ENCODE measurements at places on chromosomes 11 and 22.

GRCh38 chr11:20253796-20254195 is 93.5 kb upstream of the DBX1 start:
- DNase-seq: no peak

GRCh38 chr11:12893787-12894672 is 115.1 kb upstream of the RASSF10 start:
- DNase-seq: peak; percentile 71

DNA sequence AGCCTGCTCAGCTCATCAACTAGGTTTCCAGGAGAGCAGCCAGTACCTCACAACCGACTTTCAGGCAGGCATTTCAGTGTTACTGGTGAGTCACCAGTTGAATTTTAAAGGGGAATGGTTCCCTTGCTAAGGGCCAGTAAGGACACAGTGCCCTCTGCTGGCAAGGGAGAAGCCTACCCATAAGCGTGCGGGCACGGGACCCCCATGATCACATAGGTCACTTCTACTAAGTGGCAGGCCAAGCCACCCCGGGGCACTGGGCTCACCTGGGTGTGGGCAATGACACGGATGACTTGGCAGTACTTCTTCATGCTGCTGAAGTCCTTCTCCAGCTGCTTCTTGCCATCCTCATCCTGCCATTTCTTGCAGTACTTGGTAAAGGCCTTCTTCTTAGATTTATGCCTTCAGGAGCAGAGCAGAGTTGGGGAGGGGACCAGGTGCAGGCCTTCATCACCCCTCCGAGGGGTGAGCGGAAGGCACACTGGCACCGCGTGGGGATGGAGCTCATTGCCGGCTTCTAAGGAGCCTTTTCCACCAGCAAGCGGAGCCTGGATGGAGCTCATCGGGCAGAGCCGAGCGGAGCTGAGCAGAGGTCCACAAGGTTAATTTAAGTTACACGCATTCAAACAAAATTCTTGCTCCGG is 2.9 kb downstream of the RPL3 start:
- DNase-seq: peak; percentile 94

- peak; percentile 54 for DNase-seq
Measured at GRCh38 chr11:131580476-131580875, 210.1 kb downstream of the NTM start.

DNA sequence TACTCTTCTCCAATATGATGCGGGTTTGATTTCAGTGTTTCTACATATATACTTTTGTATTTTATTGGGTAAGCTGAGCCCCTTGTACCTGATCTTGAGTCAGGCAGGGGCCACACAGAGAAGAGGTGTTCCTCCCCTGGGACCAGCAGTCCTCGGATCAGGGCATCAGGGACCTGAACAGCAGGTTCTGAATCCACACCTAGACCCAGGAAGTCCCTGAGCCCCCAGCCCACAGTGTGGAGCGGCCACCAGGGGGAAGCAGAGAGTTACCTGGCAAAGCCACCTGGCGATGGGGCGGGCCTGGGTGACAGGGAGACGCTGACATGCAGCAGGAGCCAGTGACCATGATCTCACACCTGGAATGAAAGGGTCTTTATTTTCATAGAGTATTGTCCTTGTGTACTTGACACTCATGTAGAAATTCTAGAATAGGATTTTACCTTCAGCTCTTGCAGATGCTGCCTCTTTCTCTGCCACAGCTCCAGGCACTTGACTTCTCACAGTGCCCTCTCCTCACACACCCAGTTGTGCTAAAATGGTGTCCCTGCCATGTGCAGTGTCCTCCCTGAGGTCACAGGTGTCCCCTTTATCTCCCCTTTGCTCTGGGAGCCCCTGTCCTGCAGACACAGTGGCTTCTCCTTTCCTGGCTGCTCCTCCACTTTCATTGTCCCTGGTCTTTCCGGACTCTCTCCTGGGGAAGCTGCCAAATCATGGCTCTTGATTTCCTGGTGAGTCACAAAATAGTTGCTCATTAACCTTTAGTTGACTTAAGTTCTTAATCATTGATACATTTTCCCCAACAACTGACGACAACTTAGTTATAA is 48.5 kb downstream of the GGTLC2 start:
- DNase-seq: peak; percentile 35

DNA sequence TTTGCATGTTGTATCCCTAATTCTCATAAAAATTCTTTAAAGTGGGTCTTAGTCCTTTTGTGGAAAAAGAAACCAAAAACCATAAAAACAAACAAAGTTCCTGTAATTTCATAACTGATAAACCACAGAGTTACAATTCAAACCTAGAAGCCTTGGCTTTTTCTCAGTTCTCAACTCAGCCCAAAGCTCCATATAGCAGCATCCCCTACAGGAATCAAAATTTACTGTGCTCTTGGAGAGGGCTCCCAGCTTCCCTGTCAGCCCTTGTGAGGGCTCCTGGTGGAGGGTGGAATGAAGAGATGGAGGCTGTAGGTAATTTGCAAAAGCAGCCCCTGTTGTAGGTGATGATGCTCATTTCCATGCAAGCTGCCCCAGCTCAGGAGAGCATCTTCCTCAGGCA is 506.1 kb upstream of the KIRREL3 start:
- DNase-seq: no peak

DNA sequence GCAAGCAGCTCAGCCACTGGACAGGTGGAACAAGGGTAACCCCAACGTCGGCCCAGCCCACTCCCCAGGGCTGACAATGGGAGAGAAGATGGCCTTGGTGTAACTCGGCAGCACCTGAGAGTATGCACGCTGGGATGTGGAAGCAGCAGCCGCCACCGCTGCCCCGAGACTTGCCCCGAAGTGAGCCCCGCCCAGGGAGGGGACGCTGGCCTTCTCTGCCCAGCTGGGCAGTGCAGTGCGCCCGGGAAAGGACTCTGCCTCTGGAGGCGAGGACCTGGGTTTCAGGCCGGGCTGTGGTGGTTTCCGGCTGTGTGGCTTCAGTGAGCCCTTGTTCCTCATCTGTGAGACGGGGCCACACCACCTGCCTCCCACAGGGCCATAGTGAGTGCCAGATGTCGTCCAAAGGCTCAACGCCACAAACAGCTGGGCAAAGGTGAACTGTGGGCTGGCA is 8.6 kb upstream of the POLDIP3 start:
- DNase-seq: no peak

DNA sequence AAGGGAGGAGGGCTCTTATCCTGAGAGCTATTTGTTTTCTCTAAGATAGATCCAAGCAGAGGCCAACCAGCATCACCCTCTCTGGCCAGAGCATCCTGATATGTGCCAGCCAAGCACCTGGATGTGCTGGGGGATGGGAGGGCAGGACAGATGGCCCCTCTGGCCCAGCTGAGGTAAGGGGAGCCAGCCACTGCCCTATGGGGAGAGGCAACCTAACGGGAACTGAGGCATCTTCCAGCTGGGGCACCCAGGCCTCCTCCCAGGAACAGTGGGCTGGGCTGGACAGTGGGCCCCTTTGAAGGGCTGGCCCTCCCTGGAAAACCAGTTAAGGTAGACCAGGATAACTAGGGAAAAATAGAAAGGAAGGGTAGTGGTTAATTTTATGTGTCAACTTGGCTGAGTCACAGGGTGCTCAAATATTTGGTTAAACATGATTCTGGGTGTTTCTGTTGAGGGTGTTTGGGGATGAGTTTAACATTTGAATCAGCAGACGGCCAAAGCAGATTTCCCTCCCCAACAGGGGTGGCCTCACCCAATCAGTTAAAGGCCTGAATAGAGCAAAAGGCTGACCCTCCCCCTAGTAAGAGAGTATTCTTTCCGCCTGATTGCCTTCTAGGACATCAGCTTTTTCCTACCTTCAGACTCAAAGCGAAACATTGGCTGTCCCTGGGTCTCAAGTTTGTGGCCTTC is 595.1 kb downstream of the BUD13 start:
- DNase-seq: no peak

GRCh38 chr11:16925561-16926065 is 88.6 kb downstream of the PLEKHA7 start:
- DNase-seq: peak; percentile 9

- DNase-seq: no peak
Measured at GRCh38 chr11:8325591-8326304, 62.1 kb upstream of the LMO1 start.

DNA sequence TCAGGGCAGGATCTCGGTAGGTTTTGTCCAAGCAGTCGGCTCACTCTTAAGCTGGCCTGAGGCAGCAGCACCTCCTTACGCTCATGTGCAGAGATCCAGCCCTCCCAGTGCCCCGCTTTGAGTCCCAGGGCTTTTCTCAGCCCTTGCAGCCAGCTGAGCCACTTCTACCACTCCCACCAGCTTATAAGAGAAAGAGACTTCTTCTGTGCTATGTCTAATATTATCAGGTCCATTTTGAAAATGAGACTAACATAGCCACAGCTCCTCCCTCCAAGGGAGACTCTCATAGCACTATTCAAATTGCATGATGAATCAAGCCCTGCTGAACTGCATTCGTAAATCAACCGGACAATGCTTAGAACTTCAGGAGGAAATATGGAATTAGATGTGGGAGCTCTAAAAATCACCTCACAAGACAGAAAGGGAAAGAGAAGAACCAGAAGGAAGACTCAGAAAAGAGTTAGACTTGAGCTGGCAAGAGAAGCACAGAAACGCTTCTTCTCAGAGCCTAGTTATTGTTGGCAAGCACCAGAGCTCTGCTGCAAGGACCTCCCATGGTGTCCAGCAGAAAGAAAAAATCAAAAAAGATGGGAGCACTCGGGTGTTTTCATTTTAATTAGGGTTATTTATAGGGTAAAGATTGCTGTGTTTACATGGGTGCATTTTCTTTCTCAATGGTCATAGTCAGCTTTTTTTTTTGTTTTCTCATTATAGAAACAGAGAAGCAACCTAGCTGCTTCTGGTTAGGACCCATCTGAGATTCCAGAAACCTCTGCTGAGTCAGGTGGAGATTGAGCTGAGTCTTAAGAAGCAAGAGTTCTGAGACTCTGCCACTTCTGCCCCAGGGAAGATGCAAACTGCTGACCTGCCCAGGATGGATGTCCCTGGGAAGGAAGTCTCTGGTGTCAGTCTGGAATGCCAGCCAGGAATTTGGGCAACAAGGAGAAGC is 181.4 kb downstream of the ETS1 start:
- peak; percentile 59 for DNase-seq

GRCh38 chr22:37262346-37262745 is 18.3 kb upstream of the RAC2 start:
- DNase-seq: no peak

- DNase-seq: no peak
Measured at GRCh38 chr11:9061807-9062206, 29.6 kb downstream of the SCUBE2 start.

GRCh38 chr11:65821107-65821506 is 12.7 kb upstream of the SNX32 start:
- no peak for DNase-seq

DNA sequence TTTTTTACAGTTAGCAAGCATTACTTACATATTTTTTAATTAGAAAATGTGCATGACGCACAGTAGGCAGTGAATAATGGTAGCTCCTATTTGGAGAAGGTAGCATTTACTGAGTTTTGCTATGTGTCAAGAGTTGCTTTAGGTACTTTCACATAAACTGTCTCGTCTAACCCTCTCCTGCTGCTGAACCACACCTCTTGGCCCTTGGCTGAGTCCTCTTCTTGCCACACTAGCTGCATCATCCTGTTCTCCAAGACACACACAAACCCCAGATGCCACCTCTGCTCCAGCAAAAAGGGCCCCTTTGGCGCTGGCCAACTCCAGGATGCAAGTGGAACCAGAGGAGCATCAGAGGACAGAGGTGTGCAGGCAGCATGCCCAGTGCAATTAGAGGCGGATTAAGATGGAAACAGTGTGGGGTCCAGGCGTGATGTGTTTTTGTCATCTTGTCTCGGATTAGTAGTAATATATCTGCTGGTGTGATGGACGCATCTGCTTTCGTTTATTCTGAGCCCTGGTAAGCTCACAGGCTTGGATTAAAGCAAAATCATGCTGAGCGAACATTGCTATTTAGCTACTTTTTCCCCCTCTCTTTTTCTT is 367.0 kb upstream of the CADM1 start:
- no peak for DNase-seq

- DNase-seq: no peak
Measured at GRCh38 chr11:77402218-77402556, 71.7 kb downstream of the PAK1 start.

GRCh38 chr11:123392431-123392830 is 37.6 kb upstream of the GRAMD1B start:
- DNase-seq: no peak

DNA sequence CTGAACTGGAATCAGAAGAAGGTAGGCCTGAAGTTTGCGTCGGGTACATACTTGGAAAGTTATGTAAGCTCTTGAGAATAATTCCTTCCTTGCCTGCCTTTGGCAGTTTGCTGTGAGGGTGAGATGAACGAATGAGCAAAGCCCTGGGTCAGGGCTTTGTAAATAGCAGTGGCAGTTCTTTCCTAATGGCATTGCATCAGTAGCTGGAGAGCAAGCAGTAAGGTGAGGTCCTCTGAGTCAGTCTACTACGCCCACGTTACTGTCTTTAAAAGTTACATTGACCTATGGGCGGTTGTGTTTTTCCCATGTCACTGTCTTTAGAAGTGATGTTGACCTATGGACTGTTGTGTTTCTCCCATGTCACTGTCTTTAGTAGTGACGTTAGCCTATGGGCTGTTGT is 179.1 kb upstream of the E2F8 start:
- no peak for DNase-seq

DNA sequence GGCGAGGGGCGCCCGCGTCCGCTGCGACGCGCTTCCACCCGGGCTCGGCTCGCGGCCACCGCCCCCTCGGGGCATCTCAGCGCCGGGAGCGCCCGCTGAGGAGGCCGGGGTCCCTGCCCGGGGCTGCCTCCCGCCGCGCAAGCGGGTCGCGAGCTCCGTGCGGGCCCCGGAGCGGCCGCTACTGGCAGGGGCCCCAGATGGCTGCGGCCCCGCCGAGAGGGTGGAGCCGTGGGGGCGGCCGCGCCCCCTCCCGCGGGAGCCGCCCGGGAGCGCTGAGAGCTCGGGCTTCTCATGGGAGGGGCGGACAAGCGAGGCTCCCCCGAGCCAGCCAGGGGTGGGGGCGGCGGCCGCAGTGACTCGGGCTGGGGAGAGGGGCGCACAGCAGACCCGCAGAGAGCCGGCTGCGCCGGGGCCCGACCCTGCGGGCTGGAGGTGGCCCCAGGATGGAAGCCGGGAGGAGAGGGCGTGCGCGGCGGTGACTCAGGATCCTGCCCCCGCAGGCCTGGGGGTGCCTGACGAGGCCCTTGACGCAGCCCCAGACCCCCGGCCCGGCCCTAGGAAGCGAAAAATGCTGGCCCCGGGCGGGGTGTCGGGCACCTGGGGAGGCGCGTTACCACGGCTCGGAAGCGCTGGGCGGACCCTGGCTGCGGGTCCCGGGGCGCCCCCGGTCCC is 603 bp upstream of the ZFTA start:
- DNase-seq: peak; percentile 40

DNA sequence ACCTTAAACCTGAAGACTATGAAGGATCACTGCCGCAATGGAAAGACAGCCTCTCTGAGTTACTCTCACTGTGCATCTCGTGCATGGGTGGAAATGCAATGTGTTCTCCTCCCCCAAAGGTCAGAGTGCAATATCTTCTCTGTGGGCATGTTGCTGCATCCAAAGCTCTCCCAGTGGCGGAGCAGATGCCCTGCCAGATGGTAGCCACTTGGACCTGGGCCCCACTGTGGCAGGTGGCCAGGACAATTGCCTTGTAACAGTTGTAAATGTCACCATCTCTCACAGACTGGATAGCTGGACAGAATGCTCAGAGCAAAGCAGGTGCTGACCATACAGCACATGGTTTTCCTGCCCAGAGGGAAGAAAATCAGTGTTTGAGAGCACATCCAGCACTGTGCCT is 542.0 kb downstream of the FAM181B start:
- DNase-seq: no peak
